Mesendoderm (in vitro differentiated cells): ENCODE measurements at places on chromosomes 1 and 21.
A peak's percentile ranks its signal among the peaks of the same experiment; 100 is the strongest.

DNA sequence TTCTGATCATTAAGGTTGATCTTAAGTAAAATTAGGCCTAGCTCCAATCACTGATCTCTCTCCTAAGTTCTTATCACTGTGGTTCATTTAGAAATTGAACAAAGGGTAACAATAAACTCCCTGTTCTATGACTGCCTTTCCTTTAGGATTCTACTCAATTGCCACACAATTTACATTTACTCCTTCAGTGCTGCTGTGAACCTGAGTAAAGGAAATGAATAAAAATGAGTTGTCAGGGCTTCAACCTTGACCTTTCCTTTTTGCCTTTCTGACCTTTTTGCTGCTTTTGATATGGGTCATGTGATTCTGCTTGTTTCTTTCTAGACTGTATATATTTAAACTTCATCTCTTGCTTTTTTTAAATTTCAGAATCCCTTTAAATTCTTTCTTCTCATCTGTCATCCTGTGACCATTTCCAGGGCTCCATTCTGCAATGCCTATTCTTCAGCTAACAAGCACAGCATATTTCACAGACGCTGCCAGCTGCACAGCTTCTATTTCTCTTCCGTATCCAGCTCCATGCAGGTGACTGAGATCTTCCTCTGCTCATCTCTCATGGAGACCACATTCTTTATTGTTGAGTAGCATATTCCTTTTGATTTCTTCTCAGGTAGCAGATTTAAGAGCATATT lies 3.2 kb downstream of the LRRC8B start:
- DNase-seq, result no peak

- no peak for DNase-seq
These were observed 32.6 kb downstream of the OR2G3 start for GRCh38 chr1:247638011-247638410.

DNA sequence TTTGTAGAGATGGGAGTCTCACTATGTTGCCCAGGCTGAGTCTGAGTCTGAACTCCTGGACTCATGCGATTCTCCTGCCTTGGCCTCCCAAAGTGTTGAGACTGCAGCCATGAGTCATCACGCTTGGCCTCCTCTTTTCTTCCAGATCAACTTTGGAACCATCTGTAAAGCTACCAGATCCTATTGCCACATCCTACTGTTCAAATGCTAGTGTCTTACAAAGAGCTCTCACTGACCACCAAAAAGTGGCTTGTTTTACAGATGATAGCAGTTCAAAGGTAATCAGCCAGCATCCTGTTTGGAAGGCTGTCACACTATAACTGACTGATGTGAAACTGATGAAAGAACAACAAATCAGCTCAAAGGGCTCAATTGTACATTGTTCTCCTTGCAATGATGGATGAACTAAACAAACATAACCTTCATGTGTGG lies 221.6 kb downstream of the AKT3 start:
- DNase-seq, result no peak

DNA sequence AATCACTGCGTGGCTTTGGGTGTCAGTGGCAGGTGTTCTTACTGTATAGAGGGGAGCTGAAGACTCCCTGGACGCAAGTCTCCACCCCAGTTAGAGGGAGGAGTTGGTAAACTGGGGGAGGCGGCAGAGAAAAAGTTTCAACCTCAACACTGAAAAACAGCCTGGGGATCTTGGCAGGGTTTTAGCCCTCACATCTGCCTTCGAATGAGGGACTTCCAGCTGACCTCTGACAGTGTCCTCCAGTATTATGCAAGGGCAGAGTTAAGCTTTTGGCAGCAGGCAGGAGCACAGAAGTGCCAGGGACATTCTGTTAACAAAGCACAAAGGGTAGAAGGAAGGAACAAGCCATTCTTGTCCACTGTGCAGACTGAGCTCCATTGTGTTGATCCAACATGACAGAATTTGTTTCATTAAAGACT lies 41.2 kb upstream of the RAB4A start:
- DNase-seq, result no peak

DNA sequence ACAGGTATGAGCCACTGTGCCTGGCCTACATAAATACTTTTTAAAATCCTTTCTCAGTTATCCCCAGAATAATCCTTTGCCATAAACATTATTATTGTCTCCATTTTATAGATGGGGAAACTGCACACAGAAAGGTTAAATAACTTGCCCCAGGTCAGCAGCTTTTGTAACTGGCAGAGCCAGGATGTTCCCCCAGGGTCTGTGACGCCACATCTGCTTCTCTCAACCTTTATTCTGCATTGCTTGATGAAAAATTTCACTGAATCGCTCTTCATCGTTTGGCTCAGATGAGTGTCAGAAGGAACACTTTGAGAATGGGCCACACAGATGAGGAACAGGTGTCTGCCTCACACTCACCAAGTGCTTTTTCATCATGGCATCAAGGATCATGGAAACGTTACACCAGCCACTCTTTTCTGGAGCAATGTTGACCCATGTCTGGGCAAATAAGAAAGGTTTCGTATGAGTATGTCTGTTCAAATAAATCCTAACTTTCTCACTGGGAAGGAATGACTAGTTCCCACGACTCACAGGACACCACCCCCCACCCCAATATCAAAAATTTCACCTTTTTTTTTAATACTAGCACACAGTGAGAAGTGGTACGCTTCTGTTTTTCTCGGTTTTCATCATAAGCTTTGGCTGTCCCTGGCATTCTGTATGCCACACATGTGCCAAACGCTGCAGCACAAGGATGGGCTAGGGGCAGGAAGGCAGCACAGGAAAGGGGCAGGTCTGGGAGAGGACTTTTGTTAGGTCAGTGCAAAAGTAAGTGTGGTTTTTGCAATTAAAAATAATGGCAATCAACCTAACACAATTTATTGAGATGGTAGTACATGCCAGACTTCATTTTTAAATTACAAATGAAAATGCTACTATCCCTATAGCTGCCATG lies 9.0 kb upstream of the PTGFRN start:
- no peak for DNase-seq

- DNase-seq, result peak; percentile 97
These were observed 9.2 kb downstream of the RNU5D-1 start for GRCh38 chr1:44721485-44722361.

DNA sequence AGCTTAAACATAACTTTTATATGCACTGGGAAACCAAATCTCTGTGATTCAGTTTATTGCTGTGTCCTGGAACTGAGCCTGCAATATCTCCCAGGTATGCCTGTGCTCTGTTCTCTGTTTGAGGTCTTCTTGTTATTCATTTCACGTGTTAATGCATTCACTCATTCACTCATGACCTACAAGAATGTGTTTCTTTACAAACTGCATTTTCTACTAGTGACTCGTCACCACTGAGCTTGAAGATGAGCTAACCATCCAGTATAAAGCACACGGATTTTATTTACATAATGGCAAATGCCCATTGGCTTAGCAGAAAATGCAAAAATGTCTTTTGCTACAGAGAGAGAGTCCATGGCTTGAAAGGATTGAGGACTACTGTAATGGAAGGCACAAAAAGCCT lies 75.0 kb upstream of the DUSP10 start:
- DNase-seq, result peak; percentile 82

- DNase-seq, result no peak
These were observed 26.9 kb downstream of the CRP start for GRCh38 chr1:159687511-159687910.

DNA sequence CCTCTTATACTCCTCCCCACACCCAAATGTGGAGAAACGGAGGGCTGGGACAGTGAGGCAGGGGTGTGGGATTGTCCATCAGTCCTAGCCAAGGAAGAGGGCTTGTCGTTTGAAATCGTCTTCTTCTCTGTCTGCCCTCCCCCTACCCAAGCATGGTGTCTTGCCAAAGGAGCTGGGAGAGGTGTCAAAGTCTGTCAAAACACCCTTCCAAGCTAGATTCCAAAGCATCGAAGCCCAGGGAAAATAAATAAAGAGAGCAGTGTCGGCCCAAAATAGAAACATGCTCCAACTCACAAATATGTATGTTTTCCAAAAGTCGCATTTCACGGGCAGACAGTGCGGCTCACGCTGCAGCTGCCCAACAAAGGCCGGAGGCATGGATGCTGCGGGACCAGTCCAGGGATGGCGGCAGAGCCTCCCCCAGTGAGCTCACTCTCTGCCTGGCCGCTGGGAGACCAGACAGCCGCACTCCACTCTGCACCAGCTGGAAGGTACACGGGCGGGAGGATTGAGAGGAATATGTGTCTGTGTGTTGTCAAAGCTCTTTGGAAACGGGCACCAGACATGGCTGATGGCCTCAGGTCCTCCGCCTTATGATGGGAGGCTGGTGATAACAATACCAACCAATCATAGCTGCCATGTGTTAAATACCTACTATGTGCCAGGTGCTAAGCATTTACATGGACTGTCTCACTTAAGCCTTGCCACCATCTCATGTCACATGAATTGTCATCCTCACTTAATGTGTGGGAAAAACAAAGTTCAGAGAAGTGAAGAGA lies 3.9 kb downstream of the DISP3 start:
- DNase-seq, result no peak

GRCh38 chr1:27862671-27863537 lies 9.4 kb upstream of the THEMIS2 start:
- peak; percentile 83 for DNase-seq

- DNase-seq, result no peak
These were observed 36.4 kb downstream of the PALMD start for GRCh38 chr1:99682291-99682751.

DNA sequence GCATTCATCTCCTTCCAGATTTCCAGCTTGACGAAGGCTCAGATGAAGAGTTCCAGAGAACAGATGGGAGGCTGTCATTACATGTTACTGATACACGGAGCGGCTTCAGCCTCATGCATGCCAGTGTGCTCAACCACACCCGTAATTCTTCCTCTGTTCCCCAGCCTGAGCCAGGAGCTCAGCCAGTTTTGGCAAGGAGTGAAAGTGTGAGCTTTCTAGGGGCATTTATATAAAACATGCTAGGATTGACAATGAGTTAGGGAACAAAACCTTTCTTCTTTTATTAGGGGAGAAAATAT lies 290.4 kb upstream of the PLXNA2 start:
- no peak for DNase-seq

- DNase-seq, result peak; percentile 53
These were observed 253.2 kb downstream of the CRB1 start for GRCh38 chr1:197521118-197521739.

GRCh38 chr1:179034720-179035119 lies 9.0 kb downstream of the FAM20B start:
- DNase-seq, result no peak

DNA sequence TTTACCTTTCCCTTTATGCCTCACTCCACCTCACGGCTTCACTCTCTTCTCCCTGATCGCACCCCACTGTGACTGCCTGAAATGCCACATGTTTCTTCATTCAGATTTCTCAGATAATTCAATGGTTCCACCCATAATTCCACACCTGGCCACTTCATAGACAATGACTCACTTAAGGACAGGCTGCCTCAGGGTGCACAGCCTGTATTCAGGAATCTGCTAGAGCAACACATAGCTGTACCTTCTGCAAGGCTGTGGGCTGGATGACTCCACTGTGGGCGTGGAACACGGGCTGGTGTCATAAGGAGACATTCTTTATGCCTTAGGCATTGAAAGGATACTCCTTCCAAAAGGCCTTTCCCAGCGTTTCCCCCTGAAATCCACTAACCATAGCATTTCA lies 36.1 kb downstream of the L1TD1 start:
- DNase-seq, result peak; percentile 66
